ENCODE measurements at places on chromosomes 2 and 18.

DNA sequence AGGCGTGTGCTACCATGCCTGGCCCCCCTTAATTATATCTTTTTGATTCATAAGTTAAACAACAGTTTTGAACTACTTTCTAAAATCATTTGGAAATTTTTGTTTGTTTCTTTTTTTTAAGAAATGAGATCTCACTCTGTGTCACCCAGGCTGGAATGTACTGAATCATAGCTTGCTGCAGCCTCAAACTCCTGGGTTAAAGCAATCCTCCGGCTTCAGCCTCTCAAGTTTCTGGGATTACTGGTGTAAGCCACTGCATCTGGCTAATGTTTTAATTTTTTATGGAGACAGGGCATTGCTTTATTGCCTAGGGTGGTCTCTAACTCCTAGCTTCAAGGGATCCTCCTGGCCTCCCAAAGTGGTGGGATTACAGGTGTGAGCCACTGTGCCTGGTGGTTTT lies 71.5 kb downstream of the BABAM2 start:
- DNase-seq: no peak

- DNase-seq: no peak
Observed at GRCh38 chr2:223079925-223080324, 27.9 kb downstream of the KCNE4 start.

- no peak for DNase-seq
Observed at GRCh38 chr2:200737585-200737984, 74.1 kb upstream of the BZW1 start.

DNA sequence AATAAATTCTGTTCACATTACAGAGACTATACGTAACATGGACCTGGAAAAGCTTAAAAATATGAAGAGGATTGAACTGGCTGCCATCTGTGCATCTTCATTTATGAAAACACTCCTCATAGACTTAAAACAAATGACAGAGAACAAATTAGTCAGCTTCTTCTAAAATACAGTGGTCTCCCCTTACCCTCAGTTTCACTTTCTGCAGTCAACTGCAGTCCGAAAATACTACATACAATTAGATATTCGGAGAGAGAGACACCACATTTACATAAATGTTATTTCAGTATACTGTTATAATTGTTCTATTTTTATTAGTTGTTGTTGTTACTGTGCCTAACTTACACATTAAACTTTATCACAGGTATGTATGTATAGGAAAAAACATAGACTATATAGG lies 6.5 kb downstream of the RNF103 start:
- DNase-seq: peak; percentile 35
